CD8-positive, alpha-beta memory T cell (primary cell): ENCODE measurements at places on chromosomes 6 and 20. TPM values are rescaled to one million over a fixed set of nuclear protein-coding genes. Genes with fewer than 3 reads are reported as not detected.
A peak's percentile ranks its signal among the peaks of the same experiment; 100 is the strongest.

- DNase-seq, result no peak
Observed at GRCh38 chr6:291204-291696, 1.0 kb upstream of the DUSP22 start.

GRCh38 chr6:139759086-139759485 lies 384.6 kb upstream of the CITED2 start:
- DNase-seq, result no peak

Gene NOTCH4
- total RNA-seq, result 1.4 TPM

GRCh38 chr6:136752554-136752953 lies 39.7 kb downstream of the MAP3K5 start:
- no peak for DNase-seq

Gene SASH1
- total RNA-seq, result 0.72 TPM

- no peak for DNase-seq
Observed at GRCh38 chr6:164039954-164040375, 625.4 kb downstream of the QKI start.

DNA sequence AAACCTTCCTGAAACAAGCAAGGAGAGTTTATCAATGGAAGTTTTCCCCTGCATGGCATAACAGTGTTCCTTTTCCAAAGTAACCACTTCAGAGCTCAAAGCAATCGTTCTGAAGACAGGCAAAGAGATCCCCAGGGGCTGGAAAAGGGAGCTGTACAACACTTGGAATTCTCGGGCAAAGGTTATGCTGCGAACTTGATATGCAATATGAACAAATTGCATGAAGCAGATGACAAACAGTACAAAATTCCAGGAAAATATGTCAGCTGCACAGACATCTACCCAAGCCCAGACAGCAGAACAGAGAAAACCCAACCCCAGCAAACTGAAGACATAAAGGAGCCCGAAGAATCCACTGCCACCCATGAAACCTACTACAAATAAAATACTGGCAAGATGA lies 18.4 kb downstream of the POPDC3 start:
- no peak for DNase-seq

DNA sequence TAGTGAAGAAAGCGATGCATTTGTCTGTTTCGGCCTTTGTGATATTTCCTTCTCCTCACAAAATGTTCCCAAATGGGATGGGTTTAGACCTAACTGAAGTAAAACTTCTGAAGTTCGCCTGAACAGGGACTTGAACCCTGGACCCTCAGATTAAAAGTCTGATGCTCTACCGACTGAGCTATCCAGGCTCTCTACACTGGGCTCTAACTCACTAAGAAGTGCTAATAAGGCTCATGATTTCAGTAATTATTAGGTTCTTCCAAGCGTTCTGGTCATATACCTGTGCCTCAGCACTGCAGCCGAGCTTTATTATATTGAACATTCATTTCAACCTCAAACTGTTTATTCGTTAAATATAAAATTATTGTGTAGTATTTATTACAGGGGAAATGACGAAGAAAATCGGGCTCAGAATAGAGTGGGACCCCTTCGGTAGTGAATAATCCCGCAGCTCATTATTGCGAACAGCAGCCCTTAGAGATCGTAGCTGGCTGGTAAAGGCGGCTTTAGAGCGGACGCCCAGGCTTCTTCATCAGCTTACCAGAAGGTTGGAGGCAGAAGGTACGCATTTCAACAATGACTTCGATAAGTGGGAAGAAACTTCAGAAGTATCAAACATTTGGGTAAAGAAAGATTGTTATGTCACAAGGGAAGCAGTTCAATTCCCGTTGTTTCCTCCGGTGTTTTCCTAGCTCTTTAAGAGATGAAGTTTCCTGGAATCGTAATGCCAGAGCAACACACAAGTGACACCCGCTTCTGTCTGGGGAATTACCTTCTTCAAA lies 119.0 kb upstream of the ZNF184 start:
- DNase-seq, result no peak

- no peak for DNase-seq
Observed at GRCh38 chr6:30894381-30894780, 10.1 kb downstream of the DDR1 start.

DNA sequence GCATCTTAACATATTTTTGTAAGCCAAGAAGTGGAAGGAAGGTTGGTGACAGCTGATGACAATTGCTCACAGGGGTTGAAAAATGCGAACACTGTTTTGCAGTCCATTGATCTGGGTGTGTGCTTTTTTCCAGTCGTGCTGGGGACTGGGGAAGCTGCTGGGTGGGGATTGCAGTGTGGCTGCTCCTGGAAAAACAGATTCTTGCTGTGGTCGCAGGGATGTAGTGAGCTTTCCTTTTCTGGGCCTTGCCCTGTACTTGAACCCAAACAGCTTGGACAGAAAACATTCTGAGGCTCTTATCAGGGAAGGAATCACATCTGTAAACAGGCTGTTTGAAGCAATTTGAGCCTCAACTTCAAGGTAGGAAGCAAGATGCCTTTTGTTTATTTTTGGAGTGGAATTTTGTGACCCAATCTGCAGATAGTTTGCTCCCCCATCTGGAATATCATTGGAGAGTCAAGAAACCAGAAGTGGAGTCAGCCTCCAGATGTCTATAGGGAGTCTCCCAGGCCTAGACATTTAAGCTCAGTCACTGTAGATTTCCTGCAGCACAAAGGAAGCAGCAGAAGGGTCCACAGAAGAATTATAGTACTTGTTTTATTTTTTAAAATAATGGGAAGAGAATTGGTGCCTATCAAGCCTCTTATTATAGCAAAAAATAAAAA lies 279.2 kb upstream of the FERMT1 start:
- DNase-seq, result no peak

Gene PPP1R14C
- 1.6 TPM for total RNA-seq

DNA sequence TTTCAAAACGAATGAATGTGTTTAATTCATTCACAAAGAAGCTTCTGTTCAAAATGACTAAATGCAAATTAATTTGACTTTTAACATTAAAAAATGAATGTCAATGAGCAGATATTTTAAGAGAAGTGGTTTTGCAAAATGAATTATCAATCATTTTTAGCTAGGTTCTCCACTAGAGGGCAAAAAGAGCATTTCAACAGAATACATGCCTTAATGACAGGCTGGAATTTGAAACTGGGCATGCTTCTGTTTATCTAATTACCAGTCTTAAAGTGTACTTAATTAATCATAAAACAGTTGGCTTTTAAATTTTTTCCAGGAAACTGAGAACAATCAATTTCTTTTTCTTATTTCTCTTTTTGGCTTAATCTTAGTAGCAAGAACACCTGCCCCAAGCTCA lies 63.8 kb upstream of the TINAG start:
- no peak for DNase-seq

Gene CSTF1
- 54.2 TPM for total RNA-seq

- no peak for DNase-seq
Observed at GRCh38 chr20:34634392-34634791, 42.5 kb downstream of the PIGU start.

DNA sequence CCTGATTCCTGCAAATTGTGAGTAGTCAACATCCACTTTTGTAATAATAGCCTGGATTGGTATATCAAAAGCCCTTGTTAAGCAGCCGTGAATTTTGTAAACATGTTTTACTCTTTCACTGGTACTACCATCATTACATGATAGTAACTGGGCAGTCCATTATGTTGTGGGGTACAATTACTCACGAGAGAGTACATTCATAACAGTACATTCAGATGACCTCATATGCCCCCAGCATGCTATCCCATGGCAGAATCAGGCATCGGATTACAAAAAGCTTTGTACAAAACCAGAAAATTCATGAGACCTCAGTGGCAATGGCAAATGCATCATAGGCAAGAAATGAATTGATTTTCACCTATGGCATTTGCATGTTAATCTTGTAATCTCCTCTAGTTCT lies 166.2 kb downstream of the EPM2A start:
- no peak for DNase-seq

- DNase-seq, result no peak
Observed at GRCh38 chr20:7031222-7031621, 263.7 kb downstream of the BMP2 start.

Gene LY6G5B
- 19.1 TPM for total RNA-seq

Gene BMP5
- total RNA-seq, result not detected

DNA sequence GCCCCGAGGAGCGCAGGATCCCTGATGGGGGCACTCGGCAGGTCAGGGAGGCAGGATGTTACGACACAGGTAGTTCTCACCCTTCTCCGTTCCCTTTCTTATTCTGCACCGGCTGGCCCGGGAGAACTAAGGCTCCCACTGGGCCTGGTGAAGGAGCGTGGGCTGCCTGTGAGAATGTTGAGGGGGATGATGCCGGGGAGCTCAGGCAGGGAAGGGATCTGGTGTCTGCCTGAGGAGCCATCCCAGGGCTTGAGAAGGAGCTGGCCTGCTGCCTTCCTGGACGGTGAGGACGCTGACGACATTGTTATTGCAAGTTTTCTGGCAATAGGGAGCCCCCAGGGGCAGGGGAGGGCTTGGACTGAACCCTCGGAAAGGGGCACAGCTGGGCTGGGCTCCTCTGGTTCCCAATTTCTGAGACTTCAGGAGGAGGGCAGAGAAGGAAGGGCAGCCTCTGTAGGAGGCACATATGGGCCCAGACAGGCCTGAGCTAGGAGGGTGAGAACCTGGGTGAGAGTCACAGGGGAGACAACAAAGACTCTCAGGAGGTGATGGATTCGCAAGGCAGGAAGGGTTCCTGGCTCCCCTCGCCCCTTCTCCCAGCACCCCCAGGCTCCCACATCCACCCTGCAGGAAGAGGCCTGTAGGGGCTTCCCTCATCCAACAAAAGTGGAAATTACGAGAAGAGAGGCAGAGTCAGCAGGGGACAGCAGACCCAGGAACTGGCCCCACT lies 32.8 kb downstream of the CYP21A2 start:
- no peak for DNase-seq

Gene KIFC1
- total RNA-seq, result 51.6 TPM

DNA sequence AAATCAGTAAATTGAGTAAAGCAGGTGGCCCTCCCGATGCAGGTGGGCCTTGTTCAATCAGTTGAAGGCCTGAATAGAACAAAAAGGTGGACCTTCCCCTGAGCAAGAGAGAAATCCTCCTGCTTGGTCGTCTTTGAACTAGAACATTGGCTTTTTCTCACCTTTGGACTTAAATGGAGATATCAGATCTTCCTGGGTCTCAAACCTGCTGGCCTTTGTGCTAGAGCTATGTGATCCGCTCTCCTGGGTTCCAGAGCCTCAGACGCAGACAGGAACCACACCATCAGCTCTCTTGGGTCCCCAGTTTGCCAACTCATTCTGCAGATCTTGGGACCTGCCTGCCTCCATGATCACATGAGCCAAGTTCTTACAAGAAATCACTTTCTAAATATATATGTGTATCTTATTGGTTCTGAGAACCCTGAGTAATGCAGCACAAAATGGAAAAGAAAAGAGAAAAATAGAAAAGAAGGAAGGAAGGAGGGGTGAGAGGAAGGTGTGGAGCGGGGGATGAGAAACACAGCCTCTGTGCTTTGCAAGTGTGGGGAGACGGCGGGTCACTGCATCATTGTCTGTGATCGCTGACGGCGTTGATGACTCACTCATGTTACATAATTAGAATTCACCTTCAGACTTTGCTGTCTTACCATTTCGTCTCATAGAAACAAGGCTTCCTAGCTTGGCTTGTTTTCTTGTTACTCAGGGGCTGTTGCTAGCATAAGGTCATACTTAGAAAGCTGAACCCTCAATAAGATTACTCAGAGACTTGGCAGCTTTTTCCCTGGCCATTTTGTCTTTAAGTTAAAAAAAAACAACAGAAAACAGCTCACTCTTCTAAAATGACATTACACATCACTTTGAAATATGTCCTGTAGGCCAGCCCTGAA lies 85.7 kb upstream of the NEDD9 start:
- peak; percentile 88 for DNase-seq

DNA sequence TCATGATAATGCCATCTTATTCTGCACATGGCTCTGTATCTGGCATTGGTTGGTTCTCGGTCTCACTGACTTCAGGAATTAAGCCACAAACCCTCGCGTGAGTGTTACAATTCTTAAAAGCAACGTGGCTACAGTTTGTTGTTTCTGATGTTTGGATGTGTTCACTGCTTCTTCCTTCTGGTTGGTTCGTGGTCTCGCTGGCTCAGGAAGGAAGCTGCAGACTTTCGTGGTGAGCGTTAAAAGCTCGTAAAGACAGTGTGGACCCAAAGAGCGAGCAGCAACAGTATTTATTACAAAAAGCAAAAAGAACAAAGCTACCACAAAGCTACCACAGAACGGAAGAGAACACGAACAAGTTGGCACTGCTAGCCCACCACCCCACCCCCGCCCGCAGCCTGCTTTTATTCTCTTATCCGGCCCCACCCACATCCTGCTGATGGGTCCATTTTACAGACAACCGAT lies 51.1 kb downstream of the MYLIP start:
- peak; percentile 79 for DNase-seq

- DNase-seq, result no peak
Observed at GRCh38 chr20:63145156-63145555, 70.8 kb downstream of the YTHDF1 start.

Gene WFDC12
- not detected for total RNA-seq

DNA sequence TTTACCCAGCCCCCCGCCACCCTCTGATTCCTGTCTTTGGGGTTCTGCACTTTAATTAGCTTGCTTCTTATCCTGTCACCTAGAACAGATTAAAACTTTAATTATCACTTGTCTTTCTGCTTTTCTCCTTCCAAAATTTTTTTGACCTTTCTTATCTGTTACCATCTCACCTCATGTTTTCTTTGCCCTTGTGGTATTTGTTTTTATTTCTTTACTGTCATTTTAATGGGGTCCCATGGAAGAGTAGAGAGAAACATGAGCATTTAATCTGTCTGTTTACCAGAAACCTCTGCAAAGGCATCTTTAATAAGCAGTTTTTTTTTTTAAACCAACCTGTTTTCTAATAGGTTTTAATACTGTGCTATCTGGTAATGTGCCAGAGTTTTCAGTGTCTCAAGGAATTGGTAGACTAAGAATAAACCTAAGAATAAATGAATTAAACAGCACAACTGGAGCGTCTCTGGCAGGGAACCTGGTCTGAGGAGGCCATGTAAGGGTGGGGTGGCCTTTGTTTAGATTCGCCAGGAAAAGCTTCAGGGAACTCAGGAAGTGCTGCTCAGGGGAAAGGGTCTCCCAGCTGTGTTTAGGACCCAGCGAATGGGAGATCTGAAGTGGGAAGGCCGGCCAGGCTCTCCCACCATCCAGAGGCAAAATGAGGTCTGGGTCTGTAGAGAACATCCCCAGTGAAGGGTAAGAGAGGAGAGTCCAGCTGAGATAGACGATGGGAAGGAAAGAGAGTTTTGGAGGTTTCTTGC lies 69.8 kb downstream of the ARID1B start:
- DNase-seq, result no peak
